ENCODE measurements at places on chromosomes 1 and 21.

GRCh38 chr1:12565094-12565965 lies 52.7 kb downstream of the DHRS3 start:
- DNase-seq = no peak

DNA sequence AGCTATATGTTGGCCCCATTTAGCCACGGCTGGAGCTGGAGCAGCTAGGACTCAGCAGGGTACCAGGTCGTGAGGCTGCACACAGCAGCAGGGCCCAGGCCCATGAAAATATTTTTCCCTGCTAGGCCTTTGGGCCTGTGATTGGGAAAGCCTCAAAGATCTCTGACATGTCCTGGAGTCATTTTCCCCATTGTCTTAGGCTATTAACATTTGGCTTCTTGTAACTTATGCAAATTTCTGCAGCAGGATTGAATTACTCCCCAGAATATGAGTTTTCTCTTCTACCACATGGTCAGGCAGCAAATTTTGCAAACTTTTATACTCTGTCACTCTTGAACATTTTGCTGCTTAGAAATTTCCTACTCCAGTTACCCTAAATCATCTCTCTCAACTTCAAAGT lies 11.2 kb downstream of the CFHR2 start:
- no peak for DNase-seq

DNA sequence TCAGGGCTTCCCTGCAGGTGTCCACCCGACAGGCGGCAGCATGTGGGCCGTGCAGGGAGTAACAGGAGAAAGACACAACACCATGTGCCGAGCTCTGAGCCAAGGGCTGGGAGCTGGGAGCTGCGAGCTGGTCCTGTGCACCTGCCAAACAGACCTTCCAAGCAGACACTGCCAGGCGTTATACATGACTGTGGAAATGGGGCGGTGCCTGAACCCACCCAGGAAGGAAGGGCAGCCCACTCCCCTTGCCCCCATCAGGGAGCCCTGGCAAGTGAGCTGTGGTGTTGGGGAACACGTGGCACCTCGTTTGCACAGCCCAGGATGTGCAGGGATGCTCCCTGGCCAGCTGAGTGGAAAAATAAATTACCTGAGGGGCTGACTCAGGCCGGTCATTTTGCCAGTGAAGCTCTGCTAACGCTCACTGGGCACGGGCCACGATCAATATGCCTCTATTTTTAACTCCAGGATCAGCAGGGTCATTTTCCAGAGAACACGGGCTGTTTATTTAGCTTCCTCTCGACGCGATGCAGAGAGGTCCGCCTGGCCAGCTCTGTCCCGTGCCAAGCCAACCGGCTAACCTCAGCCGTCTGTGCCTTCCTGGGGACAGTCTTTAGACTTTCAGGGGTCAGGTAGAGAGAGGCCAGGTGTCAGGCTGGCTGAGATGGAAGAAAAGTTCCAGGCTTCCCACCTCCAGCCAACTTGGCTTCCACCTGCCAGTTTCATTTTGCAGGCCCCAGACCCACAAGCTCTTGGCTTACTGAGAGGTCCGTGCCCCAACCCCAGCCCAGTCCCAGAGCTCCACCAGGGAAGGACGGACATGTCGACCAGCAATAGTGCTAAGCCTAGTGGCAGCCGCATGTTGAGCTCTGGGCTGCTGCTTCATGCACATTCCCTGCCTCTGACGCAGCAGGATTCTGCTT lies 196.7 kb upstream of the VAMP3 start:
- DNase-seq = no peak

DNA sequence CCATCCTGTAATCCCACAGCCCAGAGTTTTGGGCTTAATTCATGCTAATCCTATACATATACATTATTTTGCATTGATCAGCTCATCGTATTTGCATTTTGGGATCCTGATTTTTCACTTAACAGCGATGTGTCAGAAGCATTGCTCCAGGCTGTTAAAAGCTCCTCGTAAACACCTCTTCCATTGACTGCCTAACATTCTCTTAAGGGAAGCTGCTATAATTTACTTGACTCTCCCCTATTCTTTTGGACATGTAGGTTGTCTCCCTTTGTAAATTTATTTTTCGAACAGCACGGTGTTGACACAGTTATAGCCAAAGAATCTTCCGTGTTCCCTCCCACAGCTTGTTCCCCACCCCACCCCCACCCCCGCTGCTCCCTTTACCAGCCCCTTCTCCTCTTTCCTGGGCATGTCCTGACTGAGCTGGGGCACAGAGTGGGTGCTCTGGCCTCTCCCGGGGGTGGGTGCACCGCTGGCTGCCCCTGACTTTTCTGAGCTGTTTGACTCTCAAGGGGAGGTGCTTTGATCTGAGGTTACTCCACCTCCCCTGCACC lies 22.8 kb downstream of the LDLRAP1 start:
- no peak for DNase-seq

GRCh38 chr1:26395754-26396153 lies 14.9 kb upstream of the LIN28A start:
- DNase-seq = no peak

- peak; percentile 32 for DNase-seq
Measured at GRCh38 chr1:187264995-187265602, 436.4 kb downstream of the PLA2G4A start.

- no peak for DNase-seq
Measured at GRCh38 chr1:223188618-223189356, 45.7 kb upstream of the TLR5 start.

- DNase-seq = peak; percentile 89
Measured at GRCh38 chr1:151715726-151716404, 738 bp downstream of the CELF3 start.

GRCh38 chr1:58251430-58252073 lies 295.0 kb downstream of the OMA1 start:
- DNase-seq = peak; percentile 47

DNA sequence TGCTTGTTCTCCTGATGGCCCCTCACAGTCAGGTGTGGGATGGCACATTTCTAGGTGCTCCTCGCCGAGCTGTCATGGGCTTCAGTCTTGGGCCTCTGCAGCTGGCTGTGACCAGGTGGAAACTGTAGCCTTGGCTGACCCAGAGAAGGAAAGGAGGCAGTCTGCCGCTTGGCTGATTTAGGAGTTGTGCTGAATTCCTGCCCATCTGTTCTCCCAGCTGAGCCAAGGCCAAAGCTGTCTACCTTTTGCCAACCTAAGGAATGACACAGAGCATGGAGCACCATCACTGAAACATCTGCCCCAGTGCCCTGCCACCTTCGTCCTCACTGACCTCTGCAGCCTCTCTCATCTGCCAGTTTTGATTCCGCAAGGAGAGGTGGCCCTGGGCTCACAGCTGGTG lies 27.9 kb downstream of the UTP25 start:
- no peak for DNase-seq

GRCh38 chr1:24903560-24903954 lies 26.5 kb downstream of the RUNX3 start:
- DNase-seq = no peak

- DNase-seq = no peak
Measured at GRCh38 chr1:11851180-11851579, 3.6 kb upstream of the NPPA start.

DNA sequence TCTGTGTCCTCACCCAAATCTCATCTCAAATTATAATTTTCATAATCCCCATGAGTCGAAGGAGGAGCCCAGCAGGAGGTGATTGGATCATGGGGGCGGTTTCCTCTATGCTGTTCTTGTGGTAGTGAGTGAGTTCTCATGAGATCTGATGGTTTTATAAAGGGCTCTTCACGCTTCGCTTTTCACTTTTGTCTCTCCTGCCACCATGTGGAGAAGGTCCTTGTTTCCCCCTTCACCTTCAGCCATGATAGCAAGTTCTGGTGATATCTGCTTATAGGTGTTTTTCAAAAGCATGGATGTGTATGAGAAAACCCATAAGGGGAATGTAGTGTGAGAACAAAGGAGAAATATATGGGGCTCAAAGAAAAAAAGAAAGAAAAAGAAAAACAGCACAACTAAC lies 405.9 kb upstream of the RGS18 start:
- no peak for DNase-seq

DNA sequence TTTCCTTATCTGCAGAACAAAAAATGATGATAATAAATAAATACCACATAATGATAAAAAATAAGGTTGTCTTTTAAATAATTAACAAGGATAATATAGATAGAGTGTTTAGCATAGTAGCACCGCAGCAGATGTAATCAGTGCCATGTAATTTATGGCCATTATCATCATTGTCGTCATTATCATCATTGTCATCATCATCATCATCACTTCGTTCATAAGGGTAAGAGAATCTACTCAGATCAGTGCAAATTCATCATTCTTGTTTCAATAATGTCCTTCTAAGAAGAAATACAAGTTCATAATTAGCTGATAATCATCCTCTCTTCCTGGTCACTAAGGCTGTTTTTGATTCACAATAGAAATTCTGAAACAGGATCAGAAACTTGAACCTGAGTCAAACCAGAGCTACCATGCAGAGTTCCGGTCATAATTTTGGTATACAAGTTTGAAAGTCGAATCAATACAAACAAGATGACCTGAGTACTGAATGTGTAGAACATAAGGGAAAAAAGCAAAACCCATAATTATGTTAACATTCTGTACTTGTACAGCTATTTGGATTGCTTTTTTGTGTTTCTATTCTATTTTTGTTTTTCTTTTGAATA lies 172.0 kb downstream of the LRRC40 start:
- DNase-seq = no peak

DNA sequence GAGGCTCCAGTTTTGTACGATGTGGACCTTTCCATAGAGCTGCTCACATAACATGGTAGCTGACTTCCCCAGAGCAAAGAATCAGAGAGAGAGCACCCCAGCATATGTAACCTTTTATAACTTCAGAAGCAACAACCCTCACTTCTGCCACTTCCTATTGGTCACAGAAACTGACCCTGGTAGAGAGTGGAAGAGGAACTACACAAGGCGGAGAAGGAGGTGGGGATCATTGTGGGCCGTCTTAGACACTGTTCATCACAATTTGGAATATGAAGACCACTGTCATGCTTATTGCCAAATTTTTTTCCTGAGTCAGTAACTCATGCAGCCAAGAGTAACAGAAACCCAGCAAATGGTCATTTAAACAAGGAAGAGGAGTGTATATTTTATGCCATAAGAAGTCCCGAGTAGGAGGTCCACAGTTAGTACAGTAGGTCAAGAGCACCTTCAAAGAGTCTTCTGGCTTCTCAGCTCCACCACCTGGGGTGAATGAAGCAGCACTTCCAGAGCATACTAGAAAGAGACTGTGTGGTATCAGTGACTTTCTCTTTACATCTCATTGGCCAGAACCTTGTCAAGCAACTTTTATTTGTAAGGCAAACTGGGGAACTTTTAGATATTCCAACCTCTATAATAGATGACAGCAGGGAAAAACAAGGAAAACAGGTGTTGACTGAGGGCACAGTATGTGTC lies 71.8 kb downstream of the ODF2L start:
- no peak for DNase-seq

GRCh38 chr1:67666636-67667035 lies 18.4 kb upstream of the GADD45A start:
- no peak for DNase-seq

- DNase-seq = no peak
Measured at GRCh38 chr1:161710560-161710959, 3.5 kb downstream of the FCRLA start.

- DNase-seq = no peak
Measured at GRCh38 chr1:12532405-12533315, 85.3 kb downstream of the DHRS3 start.

DNA sequence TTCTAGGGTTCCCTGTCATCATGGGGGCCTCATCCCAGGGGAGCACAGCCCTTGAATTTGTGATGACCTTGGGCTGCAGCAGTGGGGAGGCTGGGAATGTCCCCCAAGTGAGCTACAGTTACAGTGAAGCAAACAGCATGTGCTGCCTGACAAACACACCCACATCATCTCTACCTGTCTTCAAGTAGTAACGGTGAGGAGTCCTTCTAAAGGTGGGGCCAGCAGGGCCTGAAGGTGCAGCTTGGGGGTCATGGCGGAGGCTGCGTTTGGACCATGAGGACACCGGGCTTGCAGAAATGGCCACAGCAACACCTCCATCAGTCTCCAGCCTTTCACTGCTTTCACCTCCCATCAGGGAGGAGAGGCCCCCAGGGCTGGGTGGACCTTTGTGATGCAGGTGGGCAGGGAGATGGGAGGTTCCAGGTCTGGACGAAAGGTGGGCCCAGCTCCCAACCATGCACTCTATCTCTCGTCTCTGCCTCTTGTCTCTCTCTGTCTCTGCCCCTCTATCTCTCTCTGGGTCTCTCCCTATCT lies 55.7 kb downstream of the WNT9A start:
- DNase-seq = peak; percentile 20

GRCh38 chr1:204550926-204551325 lies 34.7 kb downstream of the MDM4 start:
- no peak for DNase-seq

DNA sequence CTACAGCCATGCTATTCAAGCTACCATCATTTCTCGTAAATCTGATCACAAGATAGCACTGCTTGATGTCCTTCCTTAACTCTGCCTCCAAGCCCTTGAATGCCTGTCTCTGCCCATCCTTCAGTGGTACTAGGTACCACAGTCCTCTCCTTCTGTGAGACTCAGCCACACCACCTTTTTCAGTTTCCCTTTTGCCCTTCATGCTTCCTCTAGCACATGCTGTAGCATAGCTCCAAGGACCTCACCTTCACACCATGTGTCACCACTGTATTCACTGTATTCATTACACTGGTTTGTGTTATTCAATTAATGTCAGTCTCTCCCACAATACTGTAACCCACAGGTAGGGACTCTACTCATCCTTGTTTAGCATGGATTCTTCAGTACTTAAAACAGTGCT lies 8.0 kb upstream of the TP53BP2 start:
- DNase-seq = no peak

DNA sequence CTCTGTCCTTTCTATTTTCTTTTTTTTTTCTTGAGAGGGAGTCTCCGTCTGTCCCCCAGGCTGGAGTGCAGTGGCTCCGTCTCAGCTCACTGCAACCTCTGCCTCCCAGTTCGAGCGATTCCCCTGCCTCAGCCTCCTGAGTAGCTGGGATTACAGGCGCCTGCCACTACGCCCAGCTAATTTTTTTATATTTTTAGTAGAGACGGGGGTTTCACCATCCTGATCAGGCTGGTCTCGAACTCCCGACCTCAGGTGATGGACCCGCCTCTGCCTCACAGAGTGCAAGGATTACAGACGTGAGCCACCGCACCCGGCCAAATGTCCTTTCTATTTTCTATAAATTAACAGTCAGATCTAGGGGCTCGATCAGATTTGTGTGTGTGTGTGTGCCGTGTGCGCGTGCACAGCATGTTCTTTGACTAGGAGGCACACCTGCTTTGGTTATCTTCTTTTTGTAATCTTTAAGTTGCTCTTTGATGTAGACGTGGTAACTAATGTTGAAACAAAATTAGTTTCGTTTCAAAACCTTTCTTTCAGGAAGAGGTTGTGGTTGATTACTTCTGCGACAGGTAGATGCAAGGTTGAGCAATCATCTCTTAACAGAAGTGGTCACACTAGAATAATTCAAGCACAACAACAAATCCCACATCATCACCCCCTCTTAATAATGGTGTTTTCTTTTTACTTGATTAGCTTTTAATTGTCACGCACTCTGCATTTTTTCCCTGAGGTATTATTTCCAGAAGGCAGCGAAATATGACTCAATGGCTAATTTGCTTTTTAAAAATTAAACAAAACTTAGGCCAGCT lies 779 bp upstream of the DEGS1 start:
- no peak for DNase-seq

All from SK-N-SH (cell line).